Omental fat pad (tissue), 4 donors: ENCODE measurements at places on chromosomes 13 and 19.

DNA sequence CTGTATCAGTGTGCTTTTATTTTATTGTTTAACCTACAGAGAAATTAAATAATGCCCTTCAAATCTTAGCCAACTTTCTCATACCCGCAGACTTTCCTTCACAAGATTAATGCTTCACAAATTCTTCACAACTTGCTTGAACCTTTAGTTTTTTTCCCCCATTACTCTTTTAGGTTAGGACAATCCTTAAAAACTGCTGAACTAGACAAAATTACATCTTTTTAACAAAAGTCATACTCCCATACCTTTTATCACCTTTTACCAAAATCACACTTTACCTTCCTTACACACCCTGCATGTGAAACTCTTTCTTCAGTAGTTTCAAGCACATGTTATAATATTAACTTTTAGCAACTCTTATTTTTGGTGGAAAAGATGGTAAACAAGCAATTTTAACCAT is 58.5 kb downstream of the SCGB2B2 start:
- no peak for DNase-seq

DNA sequence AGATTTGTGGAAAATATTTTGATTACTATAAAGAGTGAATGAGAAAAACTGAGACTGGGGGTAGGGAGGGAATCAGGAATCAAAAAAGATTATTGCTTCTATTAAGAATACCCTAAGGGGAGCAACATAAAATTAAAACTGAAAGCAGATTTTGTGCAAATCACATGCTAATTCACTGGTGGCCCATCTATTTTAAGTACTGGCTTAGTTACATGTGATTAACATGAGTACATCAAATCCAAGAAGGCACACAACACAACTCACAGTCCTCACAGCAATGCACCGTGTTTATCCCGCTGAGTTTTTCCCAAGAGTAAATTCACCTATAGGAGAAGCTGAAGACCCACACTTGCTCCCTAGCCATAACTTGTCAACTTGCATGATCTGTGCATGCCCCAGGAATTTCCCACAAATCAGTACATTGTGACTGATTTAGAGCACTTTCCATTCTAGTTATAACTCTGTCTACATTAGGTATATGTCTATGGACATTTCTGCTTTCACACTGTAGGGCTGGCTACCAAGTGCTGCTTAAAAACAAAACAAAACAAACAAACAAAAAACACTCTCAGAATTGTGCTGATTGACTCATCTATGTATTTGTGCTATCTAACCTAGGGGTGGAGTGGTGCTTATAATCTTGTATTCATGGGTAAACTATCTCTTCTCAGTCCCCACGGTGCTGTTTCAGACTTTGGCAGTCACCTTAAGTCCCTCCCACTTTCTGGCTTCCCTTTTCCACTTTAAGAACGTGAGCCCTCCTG is 24.3 kb downstream of the AMER2 start:
- no peak for DNase-seq

DNA sequence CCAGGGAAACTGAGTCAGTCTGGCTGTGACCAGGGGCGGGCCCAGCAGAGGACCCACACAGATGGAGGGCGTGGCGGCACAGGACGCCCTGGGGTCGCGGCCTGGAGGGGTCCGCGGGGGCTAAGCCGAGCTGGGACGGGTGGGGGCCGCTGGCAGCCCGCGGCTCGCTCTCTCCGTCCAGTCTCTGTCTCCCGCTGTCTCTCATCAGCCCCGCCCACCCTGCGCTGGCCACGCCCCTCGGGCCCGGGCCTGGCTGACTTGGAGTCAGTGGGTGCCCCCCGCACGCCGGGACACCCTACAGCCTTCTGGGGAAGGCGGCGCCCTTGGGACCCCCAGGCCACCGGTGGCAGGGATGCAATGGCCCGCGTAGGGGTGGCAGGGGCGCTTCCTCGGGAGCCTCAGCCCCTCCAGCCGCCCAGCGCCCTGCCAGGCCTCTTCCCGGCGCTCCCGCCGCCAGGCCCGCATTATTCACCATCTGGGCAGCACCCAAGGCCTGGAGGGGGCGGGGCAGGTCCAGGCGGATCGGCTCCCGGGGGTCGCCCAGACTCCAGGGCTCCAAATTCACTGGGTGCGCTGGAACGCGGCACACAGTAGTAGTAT is at the start of gene TBXA2R:
TSS of gene TBXA2R (minus strand) at position 186 of the 600 bp plus-strand sequence. CDS start 6,241 bp downstream, outside the sequence.
- peak; percentile 82 for DNase-seq

- DNase-seq = no peak
These were observed 403.3 kb downstream of the COG6 start for GRCh38 chr13:40058757-40059236.

DNA sequence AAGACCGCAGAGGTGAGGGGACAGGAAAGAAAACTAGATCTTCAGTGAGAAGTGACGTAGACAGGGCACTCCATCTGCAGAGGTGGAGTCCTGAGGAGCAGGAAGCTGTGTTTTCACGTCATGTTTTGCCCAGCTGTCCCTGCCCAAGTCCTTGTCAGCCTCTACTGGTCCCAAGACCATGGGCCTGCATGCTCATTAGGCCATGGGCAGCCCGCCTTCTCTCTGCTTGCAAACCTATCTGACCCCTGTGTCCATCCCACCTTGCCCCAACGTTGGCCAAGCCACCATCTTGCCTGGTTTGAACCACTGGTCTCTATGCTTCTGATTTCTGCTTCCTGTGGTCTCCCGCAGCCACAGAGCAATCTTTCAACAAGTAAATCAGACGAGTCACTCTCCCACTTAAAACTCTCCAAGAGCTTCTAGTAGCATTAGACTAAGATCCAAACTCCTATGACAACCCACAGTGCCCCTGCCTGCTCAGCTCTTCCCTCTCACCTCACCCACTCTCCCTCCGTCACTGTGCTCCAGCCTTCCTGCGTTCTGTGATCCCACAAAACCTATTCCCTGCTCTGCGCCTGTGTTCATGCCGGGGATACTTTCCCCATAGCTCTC is 18.6 kb upstream of the CCNE1 start:
- DNase-seq = no peak

GRCh38 chr19:50977626-50978025 is 6.1 kb downstream of the KLK7 start:
- no peak for DNase-seq

DNA sequence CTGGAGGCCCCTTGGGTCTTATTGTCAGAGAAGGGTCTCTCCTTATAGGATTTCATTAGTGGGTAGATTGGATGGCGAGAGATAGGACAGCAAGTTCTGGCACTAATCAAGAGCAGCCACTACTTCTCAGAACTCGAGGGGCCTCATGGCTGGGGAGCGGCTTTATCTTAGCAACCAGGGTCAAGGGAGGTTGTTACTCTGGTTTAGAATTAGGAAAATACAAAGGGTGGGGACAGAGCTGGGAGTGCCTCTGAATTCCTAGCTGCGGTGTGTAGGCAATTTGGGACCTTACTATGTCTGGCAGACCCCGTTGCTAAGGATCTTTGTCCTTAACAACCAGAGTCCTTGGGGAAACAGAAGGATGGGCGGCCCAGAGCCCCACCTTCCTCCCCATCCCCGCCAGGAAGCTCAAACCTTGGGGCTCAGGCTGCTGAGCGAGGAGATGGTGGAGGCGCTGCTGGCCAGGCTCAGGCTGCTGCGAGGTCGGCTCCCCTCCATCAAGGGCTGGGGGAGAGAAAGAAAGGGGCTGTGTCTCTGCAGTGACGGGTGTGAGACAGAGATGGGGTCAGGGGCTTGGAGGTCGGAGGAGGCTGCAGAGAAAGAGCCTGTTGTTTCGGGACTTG is 1.2 kb downstream of the PLEKHA4 start:
- DNase-seq = no peak

DNA sequence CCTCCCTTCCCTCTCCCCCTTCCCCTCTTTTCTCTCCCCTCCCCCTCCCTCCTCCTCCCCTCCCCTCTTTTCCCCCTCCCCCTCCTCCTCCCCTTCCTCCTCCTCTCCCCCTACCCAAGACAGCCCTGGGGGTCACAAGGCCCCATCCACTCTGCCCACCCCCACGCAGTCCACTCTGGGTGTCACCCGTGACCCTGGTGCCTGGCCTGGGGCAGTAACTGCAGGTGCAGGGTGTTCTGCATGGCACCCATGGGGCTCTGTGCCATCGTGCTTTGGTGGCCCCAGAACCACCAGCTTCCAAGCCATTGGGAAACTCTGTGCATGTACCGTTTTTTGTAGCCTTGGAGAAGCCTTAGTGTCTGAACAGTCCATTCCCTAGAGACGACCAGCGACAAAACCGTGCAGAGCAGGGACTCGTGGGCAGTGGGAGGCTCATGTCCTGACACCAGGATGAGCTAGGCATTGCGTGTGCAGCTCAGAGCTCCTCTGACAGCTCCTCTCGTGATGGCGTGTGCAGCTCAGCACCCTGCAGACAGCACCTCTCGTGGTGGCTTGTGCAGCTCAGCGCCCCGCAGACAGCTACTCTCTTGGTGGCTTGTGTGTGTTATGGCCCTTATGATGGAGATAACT is 43.7 kb upstream of the F7 start:
- no peak for DNase-seq

GRCh38 chr13:111175372-111175771 is 60.3 kb downstream of the ARHGEF7 start:
- DNase-seq = no peak

DNA sequence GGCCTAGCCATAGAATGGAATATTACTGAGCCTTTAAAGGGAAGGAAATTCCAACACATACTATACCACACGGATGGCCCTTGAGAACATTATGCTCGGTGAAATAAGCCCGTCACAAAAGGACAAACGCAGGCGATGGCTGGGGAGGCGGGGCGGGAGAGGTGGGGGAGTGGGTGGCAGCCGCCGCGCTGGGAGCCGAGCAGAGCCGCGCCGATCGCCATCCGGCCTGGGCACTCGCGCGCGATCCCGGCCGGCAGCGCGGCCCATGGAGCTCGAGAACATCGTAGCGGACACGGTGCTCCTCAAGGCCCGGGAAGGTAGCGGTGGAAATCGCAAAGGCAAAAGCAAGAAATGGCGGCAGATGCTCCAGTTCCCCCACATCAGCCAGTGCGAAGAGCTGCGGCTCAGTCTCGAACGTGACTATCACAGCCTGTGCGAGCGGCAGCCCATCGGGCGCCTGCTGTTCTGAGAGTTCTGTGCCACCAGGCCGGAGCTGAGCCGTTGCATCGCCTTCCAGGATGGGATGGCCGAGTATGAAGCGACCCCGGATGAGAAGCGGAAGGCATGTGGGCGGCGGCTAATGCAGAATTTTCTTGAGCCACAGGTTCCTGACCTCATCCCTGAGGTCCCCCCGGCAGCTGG is 140.1 kb downstream of the ZDHHC20 start:
- no peak for DNase-seq

DNA sequence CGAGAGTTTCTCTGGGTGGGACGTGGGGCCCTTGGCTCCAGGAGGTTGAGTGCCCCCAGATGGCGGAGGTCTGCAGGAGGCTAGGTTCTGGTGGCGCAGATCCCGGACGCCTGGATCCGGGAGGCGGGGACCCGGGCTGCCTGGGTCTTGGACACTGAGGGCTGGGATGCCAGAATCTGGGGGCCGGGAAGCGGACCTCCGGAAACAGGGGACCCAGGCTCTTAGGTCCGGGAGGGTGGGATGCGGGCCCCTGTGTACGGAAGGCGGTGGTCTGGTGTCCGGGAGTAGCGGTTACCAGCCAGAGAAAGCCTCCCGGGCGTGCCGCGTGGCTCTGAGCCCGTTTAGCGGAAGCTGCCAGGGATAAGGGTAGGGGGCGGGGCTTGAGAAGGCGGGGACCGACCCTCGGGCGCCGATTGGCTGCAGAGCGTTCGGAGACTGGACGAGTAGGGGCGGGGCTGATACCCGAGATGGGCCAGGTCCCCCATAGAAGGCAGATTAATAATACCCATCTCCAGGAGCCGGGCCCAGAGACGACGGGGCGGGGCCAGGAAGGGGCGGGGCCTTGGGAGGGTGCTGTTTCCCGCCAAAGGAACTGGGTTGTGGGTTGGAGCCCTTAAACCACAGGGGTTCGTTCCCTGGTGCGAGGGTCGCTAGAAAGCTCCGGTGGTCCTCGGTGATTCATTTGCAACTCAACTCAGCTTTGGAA is at the start of gene SLC1A5:
TSS of gene SLC1A5 (minus strand) at position 333 of the 706 bp plus-strand sequence. CDS start 629 bp downstream, outside the sequence.
- peak; percentile 92 for DNase-seq

DNA sequence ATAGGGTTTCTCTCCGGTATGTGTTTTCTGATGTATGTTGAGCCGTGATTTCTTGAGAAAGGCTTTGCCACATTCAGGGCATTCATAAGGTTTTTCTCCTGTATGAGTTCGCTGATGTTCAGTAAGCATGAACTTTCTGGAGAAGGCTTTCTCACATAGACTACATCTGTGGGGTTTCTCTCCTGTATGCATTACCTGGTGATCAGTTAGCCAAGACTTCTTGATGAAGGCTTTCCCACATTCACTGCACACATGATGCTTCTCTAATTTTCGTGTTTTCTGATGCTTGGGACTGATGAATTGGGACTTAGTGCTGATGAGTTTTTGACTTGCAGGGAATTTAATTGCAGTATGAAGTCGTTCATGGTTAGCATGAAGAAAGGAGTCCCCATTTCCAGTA is 21.1 kb downstream of the ZNF350 start:
- DNase-seq = no peak

DNA sequence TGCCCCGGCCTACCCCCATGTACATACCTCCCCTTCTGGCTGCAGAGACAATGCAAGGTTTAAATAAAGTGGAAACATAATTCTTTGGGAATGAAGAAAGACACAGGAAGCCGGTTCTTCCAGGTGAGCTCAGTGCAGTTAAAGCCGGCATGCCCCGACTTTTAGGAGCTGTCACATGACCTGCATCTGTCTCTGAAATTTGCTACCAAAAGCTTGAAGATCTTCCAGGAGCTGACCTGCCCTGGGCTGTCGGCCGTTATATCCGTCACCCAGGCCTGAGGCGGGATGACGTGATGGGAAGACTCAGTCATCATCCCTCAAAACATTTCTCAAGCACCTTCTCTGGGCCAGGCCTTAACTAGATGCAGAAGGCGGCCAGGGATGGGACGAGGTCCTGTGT is 10.3 kb downstream of the RAB8A start:
- no peak for DNase-seq

DNA sequence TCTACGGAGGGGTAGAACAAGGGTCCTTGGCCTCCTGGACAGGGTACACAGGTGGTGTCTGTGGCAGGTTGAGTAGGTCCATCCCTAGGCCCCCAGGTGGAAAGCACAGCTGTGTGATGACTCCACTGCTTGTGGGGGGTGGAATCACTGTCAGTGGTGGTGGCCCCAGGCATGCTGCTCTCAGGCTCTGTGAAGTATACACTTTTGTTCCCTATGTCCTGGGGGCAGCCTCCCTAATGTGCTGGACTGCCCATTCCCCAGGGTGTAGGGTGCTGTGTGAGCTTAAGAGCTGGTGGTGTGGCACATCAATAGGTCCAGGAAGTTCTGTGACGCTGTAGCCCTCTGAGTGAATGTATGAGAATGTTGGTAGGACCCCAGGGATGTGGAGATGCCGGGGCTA is 197.2 kb upstream of the SLC10A2 start:
- DNase-seq = no peak

GRCh38 chr13:32209652-32210051 is 105.5 kb downstream of the ZAR1L start:
- no peak for DNase-seq

- DNase-seq = no peak
These were observed 118.3 kb upstream of the RNF113B start for GRCh38 chr13:98295371-98295770.

- DNase-seq = no peak
These were observed 35.8 kb downstream of the ATP12A start for GRCh38 chr13:24716011-24716410.

DNA sequence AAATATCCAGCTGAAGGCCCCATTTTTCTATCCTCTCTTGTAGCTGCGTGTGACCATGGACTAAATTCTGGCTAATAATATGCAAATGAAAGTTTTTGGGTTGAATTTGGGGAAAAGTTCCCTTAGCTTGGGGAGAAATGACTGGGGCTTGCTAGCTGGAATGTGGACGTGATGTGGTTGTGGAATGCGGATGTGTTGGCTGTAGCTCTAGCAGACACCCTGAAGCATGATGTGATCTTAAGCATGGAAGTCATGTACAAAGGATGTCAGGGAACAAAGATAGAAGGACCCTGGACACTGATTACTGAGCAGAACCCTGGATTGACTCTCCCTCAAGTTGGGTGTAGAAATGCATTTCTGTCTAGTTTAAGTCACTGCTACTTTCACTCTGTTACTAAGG is 25.4 kb upstream of the SCEL start:
- DNase-seq = no peak
